ENCODE measurements at places on chromosomes 13 and 19. TPM values are rescaled to one million over a fixed set of nuclear protein-coding genes. Genes with fewer than 3 reads are reported as not detected.

The EXOC3L2 gene
- total RNA-seq: 1.9 TPM

GRCh38 chr19:39506944-39507714, 7.8 kb upstream of the SELENOV start:
- peak; percentile 44 for DNase-seq

The KASH5 gene
- not detected for total RNA-seq

GRCh38 chr13:27481766-27482165, 31.4 kb upstream of the MTIF3 start:
- DNase-seq: no peak

DNA sequence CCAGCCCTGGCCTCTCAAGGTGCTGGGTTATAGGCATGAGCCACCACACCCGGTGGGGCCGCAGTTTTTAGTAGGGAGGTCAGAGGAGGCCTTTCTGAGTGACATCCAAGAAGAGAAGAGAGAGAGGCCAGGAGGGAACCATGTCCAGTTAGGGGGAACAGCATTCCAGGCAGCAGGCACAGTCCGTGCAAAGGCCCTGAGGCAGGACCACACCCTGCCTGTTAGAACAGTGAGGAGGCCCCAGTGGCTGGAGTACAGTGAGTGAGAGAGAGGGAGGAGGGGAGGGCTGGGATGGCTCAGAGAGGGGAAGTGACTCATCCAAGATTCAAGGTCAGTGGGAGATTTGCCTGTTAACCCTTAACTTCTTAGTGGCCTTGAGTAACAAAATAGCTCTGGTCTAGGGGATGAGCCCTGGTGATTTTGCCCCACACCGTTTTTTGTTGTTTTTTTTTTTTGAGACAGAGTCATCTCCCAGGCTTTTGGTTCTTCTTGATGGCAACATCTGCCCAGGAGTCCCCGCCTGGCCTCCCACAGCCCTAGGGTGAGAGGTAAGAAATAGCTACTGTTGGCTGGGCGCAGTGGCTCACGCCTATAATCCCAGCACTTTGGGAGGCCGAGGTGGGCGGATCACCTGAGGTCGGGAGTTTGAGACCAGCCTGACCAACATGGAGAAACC, 2.7 kb upstream of the PLIN3 start:
- peak; percentile 68 for DNase-seq

DNA sequence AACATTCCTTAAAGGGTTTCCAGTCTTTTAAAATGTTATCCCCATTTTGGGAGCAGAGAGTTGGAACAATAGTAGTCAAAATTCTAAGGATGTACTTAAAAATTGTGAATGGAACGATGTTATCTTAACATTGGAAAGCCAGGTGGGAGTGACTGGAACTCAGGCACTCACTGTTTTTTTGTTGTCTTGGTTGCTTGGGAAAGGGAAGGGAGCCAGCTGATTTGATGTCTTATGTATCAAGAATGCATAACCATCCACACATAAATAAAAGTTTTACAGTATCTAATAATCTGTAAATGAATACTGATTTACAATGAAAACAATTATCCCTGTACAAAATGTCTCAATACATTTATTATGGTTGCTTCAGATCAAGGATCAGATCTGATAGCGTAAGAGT, 88.7 kb downstream of the SLC10A2 start:
- no peak for DNase-seq

The SIGLEC7 gene
- 2.2 TPM for total RNA-seq

- DNase-seq: peak; percentile 71
These were observed 7.3 kb downstream of the SIGLEC9 start for GRCh38 chr19:51131780-51132680.

DNA sequence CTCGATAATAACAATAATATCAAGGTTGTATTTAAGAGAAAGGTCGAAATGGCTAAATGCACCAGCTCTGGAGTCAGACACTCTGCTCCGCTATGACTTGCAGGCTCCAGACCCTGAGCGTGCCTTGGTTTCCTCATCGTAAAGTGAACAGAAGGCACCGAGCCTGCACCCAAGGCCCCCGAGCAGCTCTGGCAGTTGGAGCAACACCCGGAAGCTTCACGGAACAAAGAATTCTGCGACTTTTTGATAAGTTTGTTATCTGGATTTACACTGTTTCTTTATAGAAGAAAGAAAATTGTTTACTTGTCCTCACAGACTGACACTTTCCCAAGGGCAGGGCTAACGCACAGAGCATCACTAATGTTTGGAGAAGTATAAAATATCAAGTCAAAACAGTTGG, 4.4 kb downstream of the GRTP1 start:
- DNase-seq: no peak

GRCh38 chr13:111530137-111530870, 209.9 kb downstream of the TEX29 start:
- DNase-seq: no peak

- no peak for DNase-seq
These were observed 14.6 kb upstream of the GPR4 start for GRCh38 chr19:45616704-45617017.

Measured in left cardiac atrium (tissue), 4 donors.